ENCODE measurements at places on chromosomes 4 and X.

DNA sequence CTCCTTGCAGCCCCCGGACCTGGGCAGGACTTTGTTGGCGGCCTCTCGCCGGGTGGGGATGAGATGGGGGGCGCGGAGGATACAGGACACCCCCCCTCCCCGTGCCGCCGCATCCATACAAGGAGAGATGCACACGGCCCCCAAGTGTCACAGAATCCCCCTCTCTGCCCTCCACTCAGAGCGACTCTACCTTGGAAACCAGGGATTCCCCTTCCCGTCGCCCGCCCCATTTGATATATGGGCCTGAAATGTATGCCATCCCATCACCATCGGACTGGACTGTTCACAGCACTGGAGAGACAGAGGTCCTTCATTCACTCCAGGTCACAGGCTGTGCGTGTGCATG lies 426 bp downstream of the PORCN start:
- peak; percentile 57 for ATAC-seq

- ATAC-seq: no peak
These were observed 344.4 kb downstream of the RAPGEF2 start for GRCh38 chr4:159447296-159447695.

DNA sequence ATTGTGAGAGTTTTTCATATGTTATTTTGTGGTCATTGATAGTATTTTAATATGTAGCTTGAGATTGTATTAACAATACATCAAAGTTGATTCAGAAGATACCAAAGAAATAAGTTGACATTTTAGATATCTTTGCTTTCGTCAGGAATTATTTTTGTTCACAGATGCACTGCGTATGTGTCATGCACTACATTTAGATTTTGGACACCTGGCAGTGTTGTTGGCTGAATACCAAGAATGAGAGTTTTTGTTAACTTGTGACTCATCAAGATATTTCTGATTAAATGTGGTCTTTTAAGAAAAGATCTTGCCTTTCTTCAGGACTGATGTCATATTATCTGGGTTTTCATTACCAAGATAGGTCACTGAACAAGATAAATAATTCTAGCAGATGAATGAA lies 633.4 kb downstream of the CENPC start:
- no peak for ATAC-seq

GRCh38 chrX:136227948-136228838 lies 23.0 kb downstream of the MAP7D3 start:
- ATAC-seq: no peak

DNA sequence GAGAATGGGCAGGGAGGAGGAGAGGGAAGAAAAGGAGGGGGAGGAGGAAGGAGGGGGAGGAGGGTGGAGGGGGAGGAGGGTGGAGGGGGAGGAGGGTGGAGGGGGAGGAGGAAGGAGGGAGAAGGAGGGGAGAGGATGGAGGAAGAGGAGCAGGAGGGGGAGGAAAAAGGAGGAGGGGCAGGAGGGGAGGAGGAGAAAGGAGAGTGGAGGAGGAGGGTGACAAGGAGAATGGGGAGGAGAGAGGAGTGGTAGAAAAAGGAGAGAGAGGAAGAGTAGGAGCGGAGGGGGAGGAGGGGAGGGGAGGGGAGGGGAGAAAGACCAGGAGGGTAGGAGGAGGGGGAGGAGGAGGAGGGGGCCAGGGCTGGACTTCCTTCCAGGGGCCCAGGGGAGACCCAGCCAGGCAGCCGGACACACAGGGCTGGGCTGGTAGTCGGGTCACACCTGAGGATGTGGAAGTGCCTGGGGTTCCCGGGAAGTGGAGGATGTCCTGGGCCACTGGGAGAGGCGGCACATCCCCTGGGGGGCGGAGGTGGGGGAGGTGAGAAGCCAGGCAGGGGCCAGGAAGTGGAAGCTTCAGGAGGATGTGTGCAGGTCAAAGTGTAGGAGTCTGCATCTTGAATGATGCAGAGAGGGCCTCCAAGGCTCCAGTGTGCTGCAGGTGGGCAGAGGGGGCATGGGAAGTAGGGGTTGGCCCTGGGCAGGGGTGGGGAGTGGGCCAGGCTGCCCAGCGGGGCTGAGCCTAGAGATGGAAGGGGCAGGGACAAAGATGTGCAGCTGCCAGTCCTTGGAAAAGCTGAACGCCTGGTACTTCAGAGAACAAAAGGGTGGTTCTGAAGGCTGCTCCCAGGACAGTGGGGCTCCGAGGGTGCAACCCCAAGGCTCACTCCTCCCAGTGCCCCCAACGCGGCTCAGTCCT lies 18.8 kb downstream of the IL3RA start:
- ATAC-seq: peak; percentile 65

DNA sequence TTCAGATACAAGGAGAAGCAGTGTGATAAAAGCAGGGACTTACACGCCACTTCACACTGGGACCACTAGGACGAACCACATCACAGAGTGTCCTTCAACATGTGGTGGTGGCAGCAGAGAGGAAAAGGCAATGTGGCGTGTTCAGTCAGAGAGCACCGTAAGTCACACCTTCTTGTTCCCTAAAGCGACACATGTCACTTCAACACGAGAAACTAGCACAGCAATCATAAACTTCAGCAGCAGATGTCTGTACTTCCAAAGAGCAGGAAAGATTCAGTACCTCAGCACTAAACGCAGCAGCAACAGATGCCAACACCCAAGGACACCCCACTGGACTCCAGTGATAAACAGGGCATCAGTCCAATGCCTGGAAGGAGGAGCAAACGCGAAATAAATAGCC lies 96.7 kb downstream of the AREG start:
- no peak for ATAC-seq

DNA sequence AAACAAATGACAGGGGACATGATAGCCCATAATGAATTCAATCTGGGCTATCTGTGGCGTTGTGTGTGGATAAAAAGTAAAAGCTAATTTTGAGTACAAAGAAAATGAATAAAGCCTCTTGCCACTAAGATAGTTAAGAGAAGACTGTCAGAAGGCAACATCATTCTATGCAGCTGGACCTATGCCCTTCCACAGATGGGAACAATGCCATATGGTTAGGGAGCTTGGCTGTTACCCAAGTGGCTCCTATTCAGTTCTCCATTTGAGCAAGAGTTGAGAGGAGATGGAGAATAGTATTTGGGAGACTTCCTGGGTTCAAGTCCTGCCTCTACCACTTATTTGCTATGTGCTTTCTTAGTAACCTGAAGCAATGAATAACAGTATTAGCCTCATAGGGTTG lies 107.7 kb downstream of the ANXA3 start:
- ATAC-seq: no peak

GRCh38 chr4:74320559-74321118 lies 12.4 kb downstream of the EPGN start:
- ATAC-seq: peak; percentile 39

DNA sequence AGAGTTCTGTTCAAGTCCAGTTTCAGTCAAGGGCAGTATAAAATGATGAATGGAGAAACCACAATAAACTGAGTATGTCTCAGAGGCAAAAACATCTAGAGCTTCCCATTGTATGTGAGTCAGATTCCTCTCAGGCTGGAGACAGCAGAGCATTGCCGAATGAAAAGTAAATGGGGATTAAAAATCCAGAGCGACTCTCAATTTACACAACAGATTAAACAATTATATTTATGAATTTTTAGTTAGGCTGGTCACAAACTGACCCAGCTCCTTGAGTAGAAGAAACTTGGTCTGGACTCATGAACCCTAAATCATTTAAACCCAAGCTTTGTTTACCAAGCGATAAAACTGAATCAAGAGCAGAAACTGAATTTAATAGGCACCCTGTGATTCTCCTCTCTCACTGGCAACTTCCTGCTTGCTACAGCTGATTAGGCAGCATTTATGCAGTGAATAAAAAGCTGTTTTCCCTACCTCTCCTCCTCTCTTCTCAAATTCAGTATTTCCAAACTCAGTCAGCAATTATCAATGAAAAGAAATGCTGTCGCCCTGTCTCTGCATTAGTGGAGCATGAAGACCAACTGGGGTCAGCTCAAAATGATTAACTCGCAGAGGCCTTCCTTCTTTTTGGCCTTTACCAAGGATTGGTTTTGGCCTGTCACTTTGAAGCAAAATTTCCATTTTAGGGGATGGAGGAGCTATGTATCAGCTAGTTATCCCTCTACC lies 568.0 kb downstream of the PDHA2 start:
- no peak for ATAC-seq

DNA sequence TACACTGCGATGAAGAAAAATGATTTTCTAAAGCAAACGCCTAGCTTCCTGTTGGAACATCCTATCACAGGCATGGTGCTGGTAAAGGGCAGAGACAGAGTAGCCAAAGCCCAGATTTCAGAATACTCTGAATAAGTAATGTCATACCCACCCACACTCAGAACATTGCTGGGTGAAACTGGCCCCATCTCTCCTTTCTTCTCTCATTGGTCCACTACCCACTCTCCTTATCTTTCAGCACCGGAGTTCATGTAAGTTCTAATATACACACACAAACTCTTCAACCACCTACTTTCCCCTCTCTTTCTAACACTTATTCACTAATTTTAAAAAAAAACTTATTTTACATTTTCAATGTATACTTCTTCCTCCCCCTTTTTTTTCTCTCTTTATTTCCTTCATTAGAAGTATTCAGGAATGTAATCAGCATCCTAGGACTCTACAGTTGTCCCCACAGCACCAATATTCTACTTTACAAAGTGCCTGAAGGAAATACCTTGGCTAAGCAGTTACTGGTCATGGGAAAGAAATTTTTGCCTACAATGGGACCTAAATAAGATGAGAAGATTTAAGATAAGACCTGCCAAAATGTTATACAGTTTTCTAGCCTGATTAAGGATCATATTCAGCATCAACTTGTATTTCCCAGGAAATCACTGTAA lies 63.0 kb downstream of the SEC24D start:
- no peak for ATAC-seq

DNA sequence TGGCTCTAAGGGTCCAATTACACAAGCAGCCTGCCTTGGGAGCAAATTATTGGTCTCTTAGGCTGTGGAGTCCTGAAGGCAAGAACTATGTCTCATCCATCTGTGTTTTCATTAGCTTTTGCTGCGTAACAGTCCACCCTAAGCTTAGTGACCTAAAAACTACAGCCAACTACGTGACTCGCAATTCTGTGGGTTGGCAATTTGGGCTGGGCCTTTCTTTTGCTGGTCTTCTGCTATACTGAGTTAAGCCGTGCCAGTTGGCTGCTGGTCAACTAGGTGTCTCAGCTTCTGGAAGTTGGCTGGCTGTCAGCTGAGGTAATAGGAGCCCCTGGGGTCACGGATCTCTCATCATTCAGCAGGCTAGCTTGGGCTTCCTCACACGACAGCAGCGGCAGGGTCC lies 205.6 kb upstream of the S100G start:
- ATAC-seq: no peak

DNA sequence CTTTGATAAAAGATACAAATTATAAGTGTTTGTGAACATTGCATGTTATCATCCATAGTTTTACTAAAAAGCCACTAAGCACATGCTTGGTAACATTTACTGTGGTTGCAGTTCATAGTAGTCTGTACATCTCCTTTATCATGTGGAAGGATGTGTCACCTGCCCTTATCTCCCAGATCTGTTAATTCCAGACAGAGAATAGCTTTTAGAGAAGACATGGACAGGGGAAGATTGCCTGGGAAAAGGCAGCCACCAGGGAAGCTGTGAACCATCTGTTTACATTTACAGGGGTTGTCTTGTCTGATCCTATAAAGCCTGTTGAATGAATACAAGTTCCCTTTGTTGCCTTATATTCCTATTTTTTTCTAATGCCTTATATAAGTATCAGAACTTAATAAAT lies 396.0 kb downstream of the FAT4 start:
- ATAC-seq: no peak

All from stimulated activated memory B cell treated with anti-CD40 and anti-IgM and Interleukin-4, amounts not matched to agents 10 μg/mL and 1 μg/mL and 100 μg/mL, for 72 hours (primary cell).